ENCODE measurements at places on chromosomes 4 and X.

DNA sequence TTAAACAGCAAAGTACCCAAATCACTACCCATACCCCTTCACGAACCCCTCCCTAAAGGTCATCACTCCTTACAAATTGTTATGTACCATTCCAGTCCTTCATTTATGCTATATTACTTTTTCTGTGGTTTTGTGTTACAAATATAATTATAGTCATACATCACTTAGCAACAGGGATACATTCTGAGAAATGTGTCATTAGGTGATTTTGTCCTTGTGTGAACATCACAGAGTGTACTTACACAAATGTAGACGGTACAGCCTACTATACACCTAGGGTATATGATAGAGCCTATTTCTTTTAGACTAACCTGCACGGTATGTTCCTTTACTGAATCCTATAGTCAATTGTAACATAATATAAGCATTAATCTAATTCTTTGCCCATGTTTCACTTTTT is 61.9 kb downstream of the ASB9 start:
- no peak for DNase-seq

GRCh38 chr4:1200425-1201035 is 28.1 kb upstream of the SPON2 start:
- DNase-seq = peak; percentile 36

DNA sequence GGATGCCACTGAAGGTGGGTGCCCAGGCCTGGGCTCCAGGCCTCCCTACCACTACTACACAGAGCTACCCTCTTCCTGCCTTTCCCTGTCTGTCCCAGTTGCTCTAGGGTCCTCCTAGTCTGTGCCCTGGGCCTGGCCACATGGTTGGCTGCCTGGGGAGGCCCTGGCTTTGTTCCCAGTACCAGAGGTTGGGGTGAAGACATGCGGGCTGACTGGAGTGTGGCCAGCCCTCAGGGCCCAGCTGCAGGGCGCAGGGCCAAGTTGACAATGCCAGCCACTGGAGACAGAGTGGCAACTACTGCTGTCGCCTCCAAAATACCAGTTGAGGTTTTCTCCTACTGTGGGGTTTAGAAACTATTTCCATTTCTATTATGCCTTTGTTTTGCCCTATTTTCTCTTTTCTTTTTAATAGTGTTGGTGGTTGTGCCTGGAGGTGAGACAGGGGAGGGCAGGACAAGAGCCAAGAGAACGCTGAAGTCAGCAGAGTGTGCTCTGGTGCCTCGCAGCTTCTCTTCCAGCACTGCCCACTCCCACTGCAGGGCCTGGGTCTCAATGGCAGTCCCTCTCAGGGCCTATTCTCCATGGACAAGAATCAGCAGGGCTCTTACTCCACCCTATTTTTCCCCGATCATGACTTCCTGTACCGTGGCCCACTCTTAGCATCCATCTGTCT is 32.2 kb upstream of the XPNPEP2 start:
- DNase-seq = no peak

DNA sequence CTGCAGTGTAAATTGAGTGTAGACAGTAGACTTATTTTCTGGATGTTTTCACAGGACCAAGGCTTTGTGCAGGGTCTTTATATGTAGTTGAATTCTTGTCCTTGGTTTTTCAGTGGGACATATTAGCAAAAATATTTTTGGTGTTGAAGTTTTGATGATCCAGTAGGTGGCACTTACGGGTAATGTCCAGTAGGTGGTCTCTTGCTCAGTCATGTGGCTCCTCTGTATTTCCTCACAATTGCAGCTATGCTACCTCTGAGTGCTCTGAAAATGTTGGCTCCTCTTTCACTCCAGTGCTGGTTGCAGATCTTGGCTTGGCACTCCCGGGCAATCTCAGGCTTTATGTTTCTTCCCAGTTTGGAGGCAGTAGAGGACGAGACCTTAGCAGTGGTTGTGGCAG is 419.8 kb upstream of the AMOT start:
- DNase-seq = no peak

DNA sequence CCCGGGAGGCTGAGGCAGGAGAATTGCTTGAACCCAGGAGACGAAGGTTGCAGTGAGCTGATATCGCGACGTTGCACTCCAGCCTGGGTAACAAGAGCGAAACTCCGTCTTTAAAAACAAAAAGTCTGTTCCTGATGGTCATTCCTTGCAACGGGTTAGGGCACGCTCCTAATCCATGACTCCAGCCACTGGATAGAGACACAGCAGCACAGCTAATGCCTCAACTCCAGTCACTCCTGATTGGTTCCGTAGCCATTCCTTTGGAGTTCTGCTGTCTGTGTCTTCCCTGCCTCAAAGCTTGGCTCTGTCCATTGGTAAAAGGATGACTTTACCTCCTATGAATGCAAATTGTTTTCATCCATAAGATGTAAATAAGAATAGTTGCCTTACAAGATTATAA is 44.3 kb upstream of the FAM9A start:
- DNase-seq = no peak

- no peak for DNase-seq
Measured at GRCh38 chr4:142378179-142378578, 467.9 kb downstream of the INPP4B start.

GRCh38 chrX:151363316-151363715 is 33.7 kb upstream of the VMA21 start:
- no peak for DNase-seq

Measured in A673 (cell line).